ENCODE measurements at places on chromosomes 1 and 21.

- DNase-seq = no peak
Measured at GRCh38 chr1:64754173-64754572, 9.3 kb downstream of the RAVER2 start.

GRCh38 chr21:33312121-33312520 lies 12.6 kb upstream of the IFNAR1 start:
- DNase-seq = no peak

- no peak for DNase-seq
Measured at GRCh38 chr1:147581459-147581858, 40.2 kb downstream of the BCL9 start.

- DNase-seq = no peak
Measured at GRCh38 chr1:165632152-165632469, 1.1 kb downstream of the MGST3 start.

DNA sequence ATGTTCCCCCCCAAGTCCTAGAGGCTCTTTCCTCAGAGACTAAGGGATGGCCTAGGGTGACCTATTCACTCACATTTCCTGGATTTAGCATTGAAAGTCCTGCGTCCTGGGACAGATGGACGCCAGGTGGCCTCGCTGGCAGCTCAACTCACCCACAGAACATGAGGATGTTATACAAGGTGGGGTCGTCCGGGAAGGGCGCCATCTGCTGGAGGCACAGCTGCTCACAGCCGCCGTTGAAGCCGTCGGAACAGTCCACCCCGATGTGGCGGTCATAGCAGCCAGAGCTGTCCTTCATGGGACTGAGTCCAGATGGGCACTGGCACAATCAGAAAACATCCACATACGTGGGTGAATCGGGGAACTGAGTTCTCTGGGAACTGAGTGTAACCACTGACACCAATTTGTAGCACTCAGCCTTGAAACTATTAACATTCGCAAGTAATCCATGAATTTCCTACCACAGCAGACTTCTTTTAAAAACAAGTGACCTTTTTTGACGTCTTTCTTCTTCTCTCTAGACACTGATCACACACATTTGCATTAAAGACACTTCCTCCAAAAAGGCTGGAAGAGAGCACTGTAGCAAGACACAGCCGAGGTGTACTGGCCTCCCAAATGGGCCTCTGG lies 215.4 kb downstream of the ASTN1 start:
- DNase-seq = no peak

DNA sequence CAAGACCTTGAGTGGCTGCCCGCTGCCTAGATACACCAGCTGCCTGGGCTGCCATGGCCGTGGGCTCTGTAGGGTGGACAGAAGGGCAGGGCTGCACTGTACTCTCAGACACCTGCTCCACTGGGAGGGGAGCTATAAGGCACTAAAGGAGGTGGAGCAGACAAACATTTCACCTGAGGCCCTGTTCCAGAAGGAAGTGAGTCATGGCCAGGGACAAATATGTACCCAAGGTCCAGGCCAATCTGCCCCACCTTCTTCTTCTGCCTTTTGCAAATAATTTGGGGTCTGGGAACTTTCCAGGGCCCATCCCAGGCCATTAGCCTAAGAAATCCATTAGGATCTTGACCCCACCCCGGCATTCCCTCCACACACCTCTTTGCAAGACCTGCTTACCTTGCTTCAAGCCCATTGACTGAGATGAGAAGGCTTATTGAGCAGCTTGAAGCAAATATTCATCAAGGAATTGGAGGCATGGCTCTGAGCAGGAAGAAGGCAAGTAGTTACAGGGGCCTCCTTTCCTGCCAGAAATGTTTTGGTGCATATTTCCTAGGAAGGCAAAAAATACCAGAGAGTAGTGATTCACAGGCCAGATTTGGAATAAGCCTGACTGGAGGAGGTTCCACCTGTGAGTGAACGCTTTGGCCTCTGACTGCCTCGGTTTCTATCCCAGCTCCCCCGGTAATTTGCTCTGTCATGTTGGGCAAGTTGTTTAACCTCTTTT lies at the start of gene CAPN8:
Gene CAPN8, minus strand, starts transcription at position 110 of the 721 bp plus-strand sequence. Its CDS starts 55 bp downstream, at position 55.
- no peak for DNase-seq

- DNase-seq = no peak
Measured at GRCh38 chr1:44643721-44644334, 30.5 kb downstream of the TMEM53 start.

GRCh38 chr1:228120351-228120750 lies 11.3 kb upstream of the MRPL55 start:
- DNase-seq = no peak

DNA sequence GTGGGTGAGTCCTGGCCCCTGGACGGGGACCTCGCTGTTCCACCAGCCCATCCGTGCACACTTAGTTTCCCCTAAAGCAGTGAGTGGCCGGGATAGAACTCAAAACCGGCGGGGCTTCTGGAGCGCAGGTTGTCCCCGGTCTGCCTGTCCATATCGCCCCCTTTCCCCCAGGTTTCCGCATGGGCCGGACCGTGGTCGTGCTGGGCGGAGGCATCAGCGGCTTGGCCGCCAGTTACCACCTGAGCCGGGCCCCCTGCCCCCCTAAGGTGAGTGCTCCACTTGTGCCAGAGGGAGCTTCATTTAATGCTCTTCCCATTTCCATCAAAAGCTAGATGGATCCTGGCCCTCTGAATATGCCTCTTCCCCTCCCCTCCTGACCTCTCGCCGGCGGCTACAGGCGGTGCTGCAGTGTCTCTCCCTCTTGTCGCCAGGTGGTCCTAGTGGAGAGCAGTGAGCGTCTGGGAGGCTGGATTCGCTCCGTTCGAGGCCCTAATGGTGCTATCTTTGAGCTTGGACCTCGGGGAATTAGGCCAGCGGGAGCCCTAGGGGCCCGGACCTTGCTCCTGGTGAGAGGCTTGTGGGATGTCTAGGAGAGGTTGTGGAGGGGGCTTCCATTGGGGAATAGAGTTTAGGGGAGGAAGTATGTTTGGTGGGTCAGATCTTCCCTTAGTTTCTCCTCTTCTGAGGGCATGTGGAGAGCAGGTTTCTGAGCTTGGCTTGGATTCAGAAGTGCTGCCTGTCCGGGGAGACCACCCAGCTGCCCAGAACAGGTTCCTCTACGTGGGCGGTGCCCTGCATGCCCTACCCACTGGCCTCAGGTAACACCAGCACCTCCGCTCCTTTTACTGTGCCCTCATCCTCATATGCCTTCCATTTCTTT lies 683 bp downstream of the PPOX start:
- no peak for DNase-seq

GRCh38 chr1:116891396-116892079 lies 18.2 kb upstream of the PTGFRN start:
- no peak for DNase-seq

DNA sequence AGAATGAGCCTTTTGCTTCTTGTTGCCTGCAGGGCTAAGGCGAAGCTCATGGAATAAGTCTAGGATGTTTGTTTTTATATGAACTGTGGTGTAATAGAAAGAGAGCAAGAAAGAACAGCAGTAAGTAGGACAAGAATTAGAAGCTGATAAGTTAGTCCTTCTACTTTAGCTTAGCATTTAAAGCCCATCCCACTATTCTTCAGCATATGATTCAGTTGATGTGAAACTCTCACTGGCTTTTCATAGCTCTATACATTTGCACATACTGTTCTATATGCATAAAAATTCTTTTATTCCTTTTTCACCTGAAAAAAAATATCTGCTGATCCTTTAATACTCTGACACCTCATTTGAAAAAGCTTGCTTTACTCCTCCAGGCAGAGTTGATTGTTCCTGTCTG lies 712.0 kb downstream of the USP25 start:
- no peak for DNase-seq

Data from stimulated activated CD4-positive, alpha-beta T cell treated with anti-CD3 and anti-CD28 coated beads, TNF-alpha, amount 100 ng/mL, for 4 hours (primary cell).